ENCODE measurements at places on chromosomes 5 and 9.

GRCh38 chr9:19221326-19221725, 9.2 kb upstream of the DENND4C start:
- no peak for DNase-seq

GRCh38 chr9:134863941-134864820, 16.4 kb upstream of the FCN2 start:
- no peak for DNase-seq

GRCh38 chr9:98871558-98872065, 64.1 kb downstream of the GALNT12 start:
- no peak for DNase-seq

DNA sequence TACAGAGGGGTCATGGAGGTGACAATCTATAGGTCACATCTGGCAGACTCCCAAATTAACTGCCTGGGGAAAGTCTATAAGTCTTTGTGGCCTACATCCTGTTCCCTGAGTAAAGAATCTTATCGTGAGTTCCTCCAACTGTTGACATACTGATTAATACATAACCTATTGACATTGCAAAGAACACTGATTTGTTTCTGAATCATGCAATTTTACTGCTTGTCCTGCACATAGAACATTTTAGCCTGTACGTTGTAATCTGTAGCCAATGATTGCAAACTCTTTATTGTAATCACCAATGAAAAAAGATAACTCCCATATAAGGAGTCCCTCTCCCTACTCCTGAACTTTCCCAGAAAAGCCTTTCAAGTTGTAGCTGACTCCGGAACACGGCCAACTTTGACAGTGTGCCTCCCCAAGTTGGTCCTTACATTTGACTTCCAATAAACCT, 18.8 kb upstream of the OR2K2 start:
- no peak for DNase-seq

DNA sequence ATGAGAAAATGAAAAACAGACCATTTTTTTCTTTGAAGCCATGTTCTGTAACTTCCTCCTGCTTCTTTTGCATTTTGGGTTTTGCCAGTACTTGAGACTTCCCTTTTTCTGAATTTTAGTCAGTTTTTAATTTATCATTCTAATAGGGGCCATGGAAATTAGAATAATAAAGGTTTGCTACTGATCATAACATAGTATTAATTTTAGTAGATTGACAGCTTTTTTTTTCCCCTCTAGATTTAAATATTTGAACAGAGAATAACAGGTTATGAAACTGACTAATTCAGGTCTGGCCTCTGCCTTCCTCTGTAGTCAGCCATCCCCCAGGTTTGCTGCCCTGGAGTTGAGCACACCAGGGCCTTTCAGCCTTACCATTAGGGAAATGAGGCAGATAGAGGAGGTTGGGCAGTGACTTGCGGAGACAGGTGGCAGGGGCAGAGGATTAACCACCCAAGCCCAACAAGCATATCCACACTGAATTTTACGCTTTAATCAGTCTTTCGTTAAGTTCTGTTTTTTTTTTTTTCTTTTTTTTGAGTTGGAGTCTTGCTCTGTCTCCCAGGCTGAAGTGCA, 80.1 kb upstream of the TNFAIP8 start:
- DNase-seq, result no peak

DNA sequence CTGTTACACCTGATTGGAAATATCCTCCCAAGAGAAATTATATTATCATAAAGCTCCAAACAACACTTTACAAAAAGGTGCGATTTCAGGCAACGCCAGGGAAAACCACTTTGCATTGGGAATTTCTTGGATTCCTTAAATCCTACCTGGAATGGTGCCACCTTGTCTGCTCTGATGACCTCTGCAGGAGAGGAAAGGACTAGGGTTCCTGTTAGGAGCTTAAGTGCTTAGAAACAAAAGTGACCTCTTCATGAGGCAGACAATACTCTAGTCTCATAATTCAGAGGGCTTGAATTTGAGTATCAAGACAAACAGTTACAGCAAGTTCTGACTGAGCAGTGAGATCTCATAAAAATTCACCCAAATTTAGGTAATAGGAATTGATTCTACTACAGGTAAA, 33.9 kb upstream of the GLIS3 start:
- no peak for DNase-seq

GRCh38 chr5:152462021-152462721, 57.1 kb upstream of the NMUR2 start:
- DNase-seq, result no peak

DNA sequence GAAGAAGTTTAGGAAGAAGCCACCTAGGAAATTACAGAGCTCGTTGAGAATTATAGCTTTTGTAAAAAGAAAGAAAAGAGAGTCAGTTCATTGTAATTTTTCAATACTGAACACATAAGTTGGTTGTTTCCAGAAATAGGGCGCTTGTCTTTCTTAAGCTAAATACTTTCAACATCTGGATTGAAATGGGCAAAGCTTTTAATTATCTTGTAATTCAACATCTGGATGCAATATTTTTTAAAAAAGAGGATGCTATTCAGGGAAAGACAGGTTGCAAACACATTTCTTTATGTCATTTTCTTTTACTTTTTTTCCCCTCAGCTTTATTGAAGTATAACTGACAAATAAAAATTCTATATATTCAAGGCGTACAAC, 100.7 kb upstream of the TRPC7 start:
- no peak for DNase-seq

DNA sequence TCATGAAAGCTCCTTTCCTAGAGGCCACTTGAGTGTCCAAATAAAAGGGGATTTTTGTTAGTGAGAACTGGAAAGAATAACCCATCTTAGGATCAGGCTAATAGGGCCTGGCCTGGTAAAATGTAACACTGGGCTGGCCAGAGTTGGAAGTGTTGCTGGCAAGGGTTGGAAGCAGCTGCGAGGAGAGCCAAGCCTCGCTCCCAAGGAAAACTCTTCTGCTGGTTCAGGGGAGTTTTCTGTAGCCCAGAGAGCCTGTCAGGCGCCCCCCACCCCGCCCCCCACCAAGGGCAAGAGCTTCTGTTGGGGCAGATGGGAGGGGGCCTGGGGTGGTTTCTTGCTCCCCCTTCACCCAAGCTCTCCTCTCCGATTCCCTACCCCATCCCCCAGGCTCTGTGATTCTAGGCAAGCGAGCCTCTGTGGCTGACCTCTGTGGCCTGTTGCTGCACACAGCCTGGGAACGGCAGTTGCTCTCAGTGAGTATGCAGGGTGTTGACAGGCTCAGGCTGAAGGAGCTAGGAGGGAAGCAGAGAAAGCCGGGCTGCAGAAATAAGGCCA, 547.8 kb downstream of the CCDC171 start:
- peak; percentile 54 for DNase-seq

DNA sequence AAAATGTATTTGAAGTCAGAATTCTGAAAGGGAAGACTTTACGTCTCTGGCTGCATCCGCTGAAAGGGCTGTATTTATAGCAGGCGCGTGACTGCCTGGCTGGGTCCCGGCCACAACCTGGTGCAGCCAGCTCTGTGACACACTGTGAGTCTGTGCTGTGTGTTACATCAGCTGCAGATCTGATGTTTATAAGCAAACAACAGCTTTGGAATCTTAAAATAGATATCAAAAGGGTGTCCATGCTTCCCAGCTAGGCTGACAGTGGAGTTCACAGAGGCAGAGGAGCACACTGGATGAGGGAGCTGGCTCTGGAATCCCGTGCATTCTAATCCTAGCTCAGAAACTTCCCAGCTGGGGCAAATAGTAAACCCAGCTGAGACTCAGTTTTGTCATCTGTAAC, 433.4 kb upstream of the BRINP1 start:
- no peak for DNase-seq
